ENCODE measurements at places on chromosomes 12 and 14.
A peak's percentile ranks its signal among the peaks of the same experiment; 100 is the strongest.

DNA sequence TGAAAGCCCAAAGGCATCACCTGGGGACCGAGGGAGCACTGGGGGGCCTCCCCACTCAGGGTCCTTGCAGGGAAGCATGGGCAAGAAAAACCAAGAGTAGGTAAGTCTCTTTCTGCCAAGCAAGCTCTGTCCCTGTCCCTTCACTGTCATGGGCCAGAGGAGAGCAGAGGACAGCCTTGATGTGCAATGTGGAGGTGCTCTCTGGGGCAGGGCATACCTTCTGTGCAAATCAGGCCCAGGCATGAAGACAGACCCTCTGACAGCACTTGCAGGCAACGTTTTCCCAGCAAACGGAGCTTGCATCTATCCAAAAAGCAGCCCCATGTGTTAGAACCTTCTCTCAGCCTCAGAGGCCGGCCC, 192.5 kb upstream of the PWP1 start:
- no peak for DNase-seq

DNA sequence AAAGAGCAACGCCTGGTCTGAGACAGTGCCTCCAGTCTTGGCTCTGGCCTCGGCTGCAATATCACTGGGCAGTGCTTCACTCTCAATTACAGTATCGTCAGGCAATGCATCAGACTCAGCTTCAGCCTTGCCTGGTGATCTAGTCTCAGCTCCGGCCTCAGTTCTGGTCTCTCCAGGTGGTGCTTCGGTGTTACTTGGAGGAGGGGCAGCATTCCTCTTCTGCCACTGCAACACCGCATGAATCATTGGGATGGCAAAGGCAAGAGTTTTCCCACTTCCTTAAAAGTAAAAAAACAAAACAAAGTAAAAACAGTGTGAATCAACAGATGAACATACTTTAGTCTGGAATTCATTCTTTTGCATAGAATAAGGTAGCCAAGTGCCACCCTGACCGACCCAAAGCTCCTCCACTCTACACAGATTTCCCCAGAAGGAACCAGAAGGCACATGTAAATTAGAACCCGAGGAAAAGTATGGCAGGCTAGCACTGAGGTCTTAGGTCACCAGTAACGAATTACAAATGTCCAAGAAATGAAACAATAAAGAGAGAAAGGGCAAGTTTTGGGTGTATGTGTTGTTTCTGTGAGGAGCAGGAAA, 18.6 kb downstream of the DDX24 start:
- DNase-seq, result no peak

DNA sequence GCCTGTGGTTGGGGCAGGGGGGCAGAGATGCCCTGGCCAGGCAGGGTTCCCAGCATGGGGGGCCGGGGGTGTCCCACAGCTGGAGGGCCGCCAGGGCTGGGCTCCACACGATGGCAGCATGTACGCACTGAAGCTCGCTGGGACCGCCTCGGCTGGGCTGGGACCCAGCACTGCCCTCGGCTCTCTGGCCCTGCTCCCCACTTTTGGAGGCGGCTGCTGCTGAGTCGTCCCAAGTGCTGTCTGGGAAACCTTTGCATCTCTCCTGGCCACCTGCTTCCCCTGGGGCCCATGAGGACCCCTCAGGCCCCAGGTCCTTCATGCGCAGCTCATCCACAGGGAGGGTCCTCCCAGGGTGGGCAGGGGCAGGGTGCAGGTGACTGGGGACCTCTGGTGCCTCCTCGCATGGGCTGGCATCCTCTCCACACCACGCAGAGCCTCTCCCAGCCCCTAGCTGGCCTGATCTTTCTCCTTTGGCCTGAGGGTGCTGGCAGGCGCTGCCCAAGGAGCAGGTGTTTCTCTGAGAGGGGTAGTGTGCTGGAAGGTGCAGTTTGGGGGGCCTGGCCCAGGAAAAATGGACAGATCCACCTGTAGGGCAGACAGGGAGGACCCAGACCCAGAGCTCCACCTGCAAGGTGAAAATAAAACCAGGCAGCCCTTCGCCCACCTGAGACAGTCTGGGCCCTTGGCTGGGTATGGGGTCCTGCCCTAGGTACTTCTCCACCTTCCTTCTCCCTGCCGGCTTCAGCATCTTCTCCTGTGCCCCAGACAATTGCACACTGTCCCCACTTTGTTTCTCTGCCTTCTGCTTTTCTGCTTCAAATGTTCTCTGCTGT, 46.9 kb downstream of the DLK1 start:
- no peak for DNase-seq

DNA sequence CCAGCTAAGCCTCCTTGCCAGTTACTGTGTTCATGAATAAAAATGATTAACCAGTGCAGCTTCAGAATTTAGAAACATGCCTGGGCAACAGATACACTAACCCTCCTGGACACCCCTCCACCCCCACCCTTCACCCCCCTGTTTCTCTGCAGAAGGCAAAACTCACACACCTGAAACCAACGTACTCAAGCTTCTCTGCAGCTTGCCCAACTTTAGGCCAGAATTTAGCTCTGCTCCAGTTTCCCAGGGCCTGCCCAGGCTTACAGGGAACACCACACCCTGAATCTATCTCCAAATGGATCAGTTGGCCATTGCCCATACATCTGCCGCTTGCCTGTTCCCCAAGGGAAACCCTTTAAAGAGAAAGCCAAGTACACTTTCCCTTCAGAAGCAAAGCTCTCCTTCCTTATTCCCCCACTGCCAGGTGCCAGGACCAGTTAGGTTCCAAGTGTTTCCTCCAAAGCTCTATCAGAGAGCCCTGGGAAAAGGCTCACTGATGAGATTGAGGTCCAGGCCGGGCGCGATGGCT, 1.8 kb upstream of the SPPL3 start:
- no peak for DNase-seq

DNA sequence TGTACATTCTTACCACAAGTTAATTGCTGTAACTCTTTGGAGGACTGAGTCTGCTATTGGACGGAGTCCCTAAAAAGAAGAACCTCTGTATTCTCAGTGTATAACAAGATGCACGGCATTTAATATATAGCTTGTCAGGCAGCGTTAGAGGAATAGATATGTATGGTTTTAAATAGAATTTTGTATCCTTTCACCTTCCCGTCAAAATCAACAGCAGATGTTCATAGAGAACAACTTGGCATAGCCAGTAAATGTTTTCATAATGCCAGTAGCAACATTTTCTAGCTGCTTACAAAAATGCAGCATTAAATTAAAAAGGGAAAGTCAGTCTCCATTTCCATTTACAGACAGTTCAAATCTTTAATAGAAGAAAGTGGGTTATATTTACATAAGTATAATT, 6.8 kb downstream of the SCYL2 start:
- no peak for DNase-seq

GRCh38 chr12:124804011-124804621, 59.5 kb downstream of the SCARB1 start:
- no peak for DNase-seq

DNA sequence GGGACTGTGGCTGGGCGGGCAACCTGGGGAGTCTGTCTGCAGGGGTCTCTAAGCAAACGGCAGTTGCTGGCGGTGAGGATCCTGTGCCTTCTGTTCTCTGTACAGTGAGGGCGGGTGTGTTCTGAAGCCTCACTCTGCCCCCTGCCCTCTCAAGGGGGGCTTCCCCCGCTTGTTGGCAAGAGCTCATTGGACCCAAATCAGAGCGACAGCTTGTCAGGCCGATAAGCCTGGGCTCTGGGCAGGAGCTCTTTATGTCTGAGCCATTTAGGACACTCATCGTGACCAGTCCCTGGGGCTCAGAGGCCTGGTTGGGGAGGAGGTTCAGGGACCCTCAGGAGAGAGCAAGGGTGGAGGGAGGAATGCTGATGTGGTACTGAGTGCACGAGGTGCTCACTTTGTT, 136.0 kb downstream of the TSPAN9 start:
- DNase-seq, result no peak

GRCh38 chr12:122311696-122312095, 45.4 kb upstream of the VPS33A start:
- DNase-seq, result no peak

- peak; percentile 42 for DNase-seq
Observed at GRCh38 chr12:102484428-102484958, 4.1 kb upstream of the IGF1 start.

Data from kidney capillary endothelial cell (primary cell).